NCI-H187 treated with DMSO at 0.1 percent for 48 hours (cell line): ENCODE measurements at places on chromosomes 5 and 9.
A peak's percentile ranks its signal among the peaks of the same experiment; 100 is the strongest.

- DNase-seq = no peak
Observed at GRCh38 chr9:96150324-96151227, 151.4 kb downstream of the HSD17B3 start.

DNA sequence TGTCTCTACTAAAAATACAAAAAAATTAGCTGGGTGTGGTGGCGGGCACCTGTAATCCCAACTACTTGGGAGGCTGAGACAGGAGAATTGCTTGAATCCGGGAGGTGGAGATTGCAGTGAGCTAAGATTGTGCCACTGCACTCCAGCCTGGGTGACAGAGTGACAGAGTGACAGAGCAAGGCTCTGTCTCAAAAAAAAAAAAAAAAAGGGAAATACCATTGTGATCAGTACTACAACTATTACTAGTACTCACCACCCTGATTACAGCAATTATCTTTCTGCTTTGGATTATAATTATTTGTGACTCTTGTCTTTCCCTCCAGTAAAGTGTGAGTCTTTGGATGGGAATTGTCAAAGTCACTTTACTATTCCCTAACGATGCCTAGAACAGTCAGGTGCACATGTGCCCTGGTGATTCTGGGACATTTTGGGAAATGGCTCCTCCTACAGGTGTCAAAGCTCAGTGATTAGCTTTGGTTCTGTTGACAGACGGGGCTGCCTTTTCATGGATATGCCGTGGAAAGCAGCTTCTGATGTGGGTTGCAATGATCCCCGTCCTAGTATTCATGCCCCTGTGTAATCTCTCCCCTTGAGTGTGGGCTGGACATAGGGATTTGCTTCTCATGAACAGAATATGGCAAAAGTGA lies 31.8 kb upstream of the FRRS1L start:
- DNase-seq = no peak

DNA sequence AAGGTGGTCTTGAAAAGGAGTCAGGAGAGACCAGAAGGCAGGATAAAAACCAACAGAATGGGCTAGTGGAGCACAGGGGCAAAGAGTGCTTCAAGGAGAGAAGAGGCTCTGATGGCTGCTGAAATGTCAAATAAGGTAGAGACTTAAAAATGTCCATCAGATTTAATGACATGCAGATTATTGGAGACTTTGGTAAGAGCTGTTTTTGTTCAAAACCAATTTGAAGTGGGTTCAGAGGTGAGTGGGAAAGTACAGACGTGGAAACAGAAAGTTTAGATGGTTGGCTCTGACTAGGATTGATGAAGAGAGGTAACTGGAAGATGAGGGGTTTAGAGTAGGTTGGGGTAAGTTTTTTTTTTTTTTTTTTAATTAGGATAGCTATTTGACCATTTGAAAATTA lies 14.1 kb downstream of the SLC25A46 start:
- DNase-seq = no peak

GRCh38 chr5:40479939-40480338 lies 199.8 kb upstream of the PTGER4 start:
- DNase-seq = no peak

GRCh38 chr9:68728731-68729130 lies 23.7 kb downstream of the PIP5K1B start:
- no peak for DNase-seq

DNA sequence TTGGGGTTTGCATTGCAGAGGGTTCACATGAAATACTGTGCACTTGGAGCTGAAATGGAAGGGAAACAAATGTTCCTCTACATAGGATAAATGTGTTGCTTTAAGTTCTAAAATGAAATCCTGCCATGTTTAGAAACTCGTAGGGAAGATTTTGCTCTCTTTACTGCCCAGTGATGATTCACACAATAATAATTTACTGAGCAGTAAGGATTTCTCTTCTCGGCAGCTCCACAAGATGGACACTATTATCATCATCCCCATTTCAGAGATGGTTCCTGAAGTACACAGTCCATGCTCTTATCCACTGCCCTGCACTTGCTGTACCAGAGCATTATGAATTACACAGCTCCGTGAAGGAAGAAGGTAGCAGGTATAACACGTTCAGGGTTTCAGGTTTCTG lies 4.1 kb downstream of the HACD4 start:
- DNase-seq = no peak

DNA sequence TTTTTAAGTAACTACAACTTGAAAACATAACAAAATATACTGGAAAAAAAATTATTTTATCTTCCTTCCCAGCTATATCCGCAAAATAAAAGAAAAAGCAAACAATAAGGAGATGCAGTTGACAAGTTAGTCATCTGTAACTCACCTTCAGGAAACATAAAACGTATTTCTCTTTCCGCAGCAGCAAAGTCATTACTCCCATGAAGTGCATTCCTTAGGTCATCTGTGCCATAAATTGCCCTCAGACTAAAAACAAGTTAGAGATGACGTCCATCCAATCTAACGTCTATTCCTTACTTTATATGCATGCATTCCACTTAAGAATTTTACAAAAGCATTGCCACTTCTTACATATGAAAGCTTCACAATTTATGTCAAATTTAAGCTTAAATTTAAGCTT lies 10.9 kb downstream of the NME5 start:
- DNase-seq = no peak

GRCh38 chr9:87567001-87567400 lies 69.3 kb downstream of the DAPK1 start:
- no peak for DNase-seq

- no peak for DNase-seq
Observed at GRCh38 chr5:77486344-77486962, 5.7 kb downstream of the WDR41 start.

DNA sequence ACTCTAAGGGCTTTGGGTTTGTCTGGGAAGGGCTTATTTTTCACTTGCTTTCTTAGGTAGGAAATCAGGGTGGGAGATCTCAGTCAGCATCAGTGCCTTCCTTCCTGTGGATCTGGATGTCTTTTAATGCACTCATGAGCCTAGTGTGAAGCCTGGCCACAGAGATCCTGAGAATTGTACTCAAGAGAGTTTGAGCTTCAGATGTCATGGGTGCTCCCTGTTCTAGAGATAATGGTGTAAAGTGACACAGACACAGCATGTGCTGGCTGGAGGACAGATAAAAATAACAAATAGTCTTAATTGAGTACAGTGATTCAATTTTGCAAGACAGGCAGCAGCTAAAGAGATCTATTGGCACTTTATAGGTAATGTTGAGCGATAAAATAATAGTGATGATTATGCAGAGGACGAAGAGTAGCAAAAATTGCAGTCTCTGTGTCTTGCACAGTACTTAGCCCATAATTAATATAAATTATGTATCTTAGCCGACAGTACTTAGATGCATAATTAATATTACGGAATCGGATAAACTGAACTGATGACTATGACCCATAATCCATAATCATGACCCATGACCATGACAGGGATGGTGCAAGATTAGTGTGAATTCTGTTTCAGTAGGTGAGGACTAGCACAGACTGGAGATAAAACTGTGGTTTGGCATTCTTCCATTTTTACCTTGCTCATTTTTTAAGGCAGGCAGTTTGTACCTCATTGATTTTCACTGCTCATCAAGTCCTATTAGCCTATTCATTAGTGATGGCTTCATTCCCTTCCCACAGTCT lies 408.7 kb upstream of the PIK3R1 start:
- DNase-seq = no peak

GRCh38 chr9:122244349-122244748 lies 15.6 kb upstream of the LHX6 start:
- DNase-seq = no peak

DNA sequence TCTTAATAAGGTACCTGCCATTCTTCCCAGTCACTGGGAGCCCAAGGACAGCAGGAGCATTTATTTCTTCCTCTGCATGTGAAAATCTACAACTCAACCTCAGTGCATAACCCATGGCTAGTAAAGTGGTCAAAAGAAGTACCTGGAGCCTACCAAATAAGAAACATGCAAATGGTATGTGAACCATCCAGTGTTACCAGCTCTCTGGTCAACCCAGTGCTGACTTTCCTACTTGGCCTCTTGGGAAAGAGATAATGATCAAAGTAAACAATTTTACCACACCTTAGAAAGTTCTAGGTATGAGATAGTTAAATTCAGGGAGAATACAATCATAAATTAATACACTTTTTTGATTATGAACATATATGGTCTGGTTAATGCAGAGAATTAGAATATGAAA lies 325.6 kb downstream of the ENC1 start:
- no peak for DNase-seq

GRCh38 chr9:133528001-133528875 lies 3.5 kb upstream of the MYMK start:
- DNase-seq = no peak

GRCh38 chr9:98064623-98065392 lies 8.3 kb downstream of the NANS start:
- DNase-seq = no peak

GRCh38 chr9:87181670-87182069 lies 234.4 kb upstream of the GAS1 start:
- DNase-seq = no peak

- no peak for DNase-seq
Observed at GRCh38 chr5:158744680-158745079, 355.0 kb downstream of the EBF1 start.

- DNase-seq = no peak
Observed at GRCh38 chr5:126561908-126562307, 33.1 kb downstream of the ALDH7A1 start.

GRCh38 chr9:86503314-86503713 lies 149.1 kb upstream of the TUT7 start:
- no peak for DNase-seq

DNA sequence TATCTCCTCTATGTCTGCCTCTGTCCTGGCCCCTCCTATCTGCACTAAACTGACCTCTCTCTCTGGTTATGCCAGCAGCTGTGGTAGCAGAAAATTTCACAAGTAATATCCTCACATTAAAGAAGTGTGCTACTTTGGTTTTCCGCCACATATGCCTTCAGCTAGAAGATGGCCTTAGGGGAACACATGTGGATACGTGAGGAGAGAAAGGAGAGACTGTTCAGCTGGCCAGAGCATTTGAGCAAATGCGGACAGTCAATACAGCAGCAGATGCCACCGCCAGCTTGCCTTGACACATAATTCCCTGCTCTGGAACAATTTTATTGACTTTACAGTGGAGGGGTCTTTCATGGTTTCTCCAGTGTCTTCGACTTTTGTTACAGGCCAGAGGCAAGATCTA lies 434.6 kb downstream of the TAF11L14 start:
- DNase-seq = no peak

GRCh38 chr9:21316860-21317259 lies 11.7 kb upstream of the IFNA5 start:
- no peak for DNase-seq

DNA sequence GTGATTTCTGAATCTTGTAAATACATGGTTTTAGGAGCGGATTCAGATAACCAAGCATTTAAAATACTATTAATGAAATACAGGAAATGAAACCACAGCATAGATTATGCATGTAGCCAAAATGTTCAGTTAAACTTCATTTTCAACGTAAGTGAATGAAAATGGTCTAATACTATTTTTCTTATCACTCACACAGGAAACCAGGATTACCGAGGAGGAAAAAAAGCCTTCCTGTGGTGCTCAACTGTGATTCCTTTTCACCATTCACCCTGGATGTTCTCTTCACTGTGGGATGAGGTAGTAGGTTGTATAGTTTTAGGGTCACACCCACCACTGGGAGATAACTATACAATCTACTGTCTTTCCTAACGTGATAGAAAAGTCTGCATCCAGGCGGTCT lies 83.4 kb upstream of the ZNF169 start:
- no peak for DNase-seq

GRCh38 chr5:5617024-5617423 lies 194.5 kb downstream of the ICE1 start:
- DNase-seq = no peak

DNA sequence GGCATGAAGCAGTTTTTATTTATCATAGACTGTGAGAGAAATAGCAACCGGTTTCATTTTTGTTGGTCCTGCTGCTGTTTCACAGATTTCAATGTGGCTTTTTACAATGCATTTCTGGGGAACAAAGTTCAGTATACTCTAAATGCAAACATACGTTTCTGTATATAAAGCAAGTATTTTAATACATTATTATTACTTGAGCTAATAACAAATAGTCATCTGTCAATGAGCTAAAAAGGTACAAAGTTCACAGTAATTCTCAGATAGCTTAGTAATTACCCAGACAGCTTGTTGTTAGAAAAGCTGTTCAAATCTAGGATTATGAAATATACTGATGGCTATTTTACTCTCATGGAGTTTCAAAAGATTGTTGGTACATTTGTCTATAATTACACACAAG lies 50.8 kb downstream of the PBX3 start:
- DNase-seq = no peak

- no peak for DNase-seq
Observed at GRCh38 chr5:150780187-150780692, 1.7 kb downstream of the SMIM3 start.

GRCh38 chr5:139105621-139106071 lies 92.5 kb downstream of the SIL1 start:
- peak; percentile 90 for DNase-seq

- DNase-seq = no peak
Observed at GRCh38 chr9:90838581-90839154, 37.0 kb downstream of the SYK start.

- no peak for DNase-seq
Observed at GRCh38 chr9:107577140-107577776, 87.7 kb upstream of the KLF4 start.

DNA sequence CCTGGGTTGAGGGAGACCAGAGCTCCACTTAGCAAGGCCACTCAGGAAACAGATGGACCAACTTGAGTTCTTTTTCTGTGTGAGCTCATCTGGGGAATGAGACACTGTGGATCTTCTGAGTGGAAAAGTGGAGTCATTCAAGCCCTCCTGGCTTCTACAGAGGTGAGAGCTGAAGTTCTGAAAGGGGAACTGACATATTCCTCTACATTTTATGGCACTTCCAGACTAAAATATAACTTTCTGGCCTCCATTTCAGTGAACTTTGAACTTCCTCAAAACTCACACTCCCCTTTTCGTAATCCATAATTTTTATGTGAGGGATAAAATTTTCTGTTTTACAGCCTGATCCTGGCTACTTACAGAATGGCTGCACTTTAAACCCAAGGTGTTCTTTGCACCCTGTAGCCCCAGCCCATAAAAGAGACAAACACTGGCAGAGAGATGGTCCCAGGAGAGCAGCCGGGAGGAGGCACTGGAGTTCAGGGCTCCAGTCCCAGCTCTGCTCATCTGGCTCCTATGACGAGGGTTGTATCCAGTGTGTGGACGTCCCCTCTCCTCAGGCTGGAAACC lies 10.8 kb downstream of the SPAAR start:
- no peak for DNase-seq

GRCh38 chr5:17315710-17316221 lies 98.3 kb downstream of the BASP1 start:
- no peak for DNase-seq
